ENCODE measurements at places on chromosomes 12 and 14.

GRCh38 chr14:88196116-88196890 is 126.8 kb downstream of the KCNK10 start:
- DNase-seq, result no peak

- DNase-seq, result no peak
These were observed 51.5 kb downstream of the NINJ2 start for GRCh38 chr12:611721-612120.

GRCh38 chr12:62632411-62632918 is 165.8 kb downstream of the MON2 start:
- DNase-seq, result no peak

GRCh38 chr12:25311506-25311905 is 60.8 kb upstream of the KRAS start:
- no peak for DNase-seq

DNA sequence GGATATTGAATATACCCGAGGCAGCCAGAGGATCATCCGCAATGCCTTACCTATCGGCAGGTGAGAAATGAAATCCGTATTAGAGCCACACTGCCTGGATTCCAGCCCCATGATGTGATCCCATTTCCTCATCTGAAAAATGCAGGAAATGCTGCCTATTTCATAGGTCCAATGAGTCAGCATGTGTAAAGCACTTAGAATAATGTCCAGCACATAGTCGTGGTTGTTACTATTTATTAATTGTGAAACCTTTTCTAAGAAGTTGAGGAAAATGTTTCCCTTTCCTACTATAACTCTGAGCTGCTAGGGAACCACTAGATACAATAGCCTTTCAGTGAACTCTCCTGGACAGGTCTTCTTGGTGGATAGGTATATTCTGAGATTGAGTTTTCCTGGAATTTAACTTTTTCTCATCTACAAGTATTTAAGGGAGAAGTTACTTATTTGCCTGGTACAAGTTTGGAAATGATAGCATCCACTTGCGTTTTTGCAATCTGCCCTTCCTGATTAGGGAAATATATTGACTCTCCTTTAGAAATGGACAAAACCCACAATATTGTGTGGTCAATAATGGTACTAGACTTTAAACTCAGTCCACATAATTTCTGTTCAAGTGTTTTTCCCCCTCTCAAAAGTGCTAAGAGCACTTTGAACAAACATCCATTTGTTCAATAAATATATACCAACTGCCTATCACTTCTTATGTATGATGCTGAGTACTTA is 12.2 kb downstream of the POLR3B start:
- DNase-seq, result no peak

DNA sequence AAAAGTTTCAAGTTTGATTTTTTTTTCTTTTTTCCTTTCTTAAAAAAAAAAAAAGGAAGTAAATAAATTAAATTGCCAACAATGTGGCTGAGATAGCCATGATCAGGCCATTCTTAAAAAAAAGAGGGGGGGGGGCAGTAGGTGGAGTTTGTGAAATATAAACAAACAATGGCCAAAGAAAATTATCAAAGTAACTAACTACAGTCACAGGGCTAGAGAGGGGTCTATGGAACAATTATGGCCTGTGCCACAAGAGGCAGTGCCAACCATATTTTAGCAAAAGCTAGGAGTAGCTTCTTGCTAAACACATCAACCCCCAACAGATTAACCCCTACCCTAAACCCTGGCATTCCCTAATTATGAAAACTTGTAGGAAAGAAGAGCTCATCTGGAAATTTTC is 16.2 kb upstream of the SMARCC2 start:
- no peak for DNase-seq

DNA sequence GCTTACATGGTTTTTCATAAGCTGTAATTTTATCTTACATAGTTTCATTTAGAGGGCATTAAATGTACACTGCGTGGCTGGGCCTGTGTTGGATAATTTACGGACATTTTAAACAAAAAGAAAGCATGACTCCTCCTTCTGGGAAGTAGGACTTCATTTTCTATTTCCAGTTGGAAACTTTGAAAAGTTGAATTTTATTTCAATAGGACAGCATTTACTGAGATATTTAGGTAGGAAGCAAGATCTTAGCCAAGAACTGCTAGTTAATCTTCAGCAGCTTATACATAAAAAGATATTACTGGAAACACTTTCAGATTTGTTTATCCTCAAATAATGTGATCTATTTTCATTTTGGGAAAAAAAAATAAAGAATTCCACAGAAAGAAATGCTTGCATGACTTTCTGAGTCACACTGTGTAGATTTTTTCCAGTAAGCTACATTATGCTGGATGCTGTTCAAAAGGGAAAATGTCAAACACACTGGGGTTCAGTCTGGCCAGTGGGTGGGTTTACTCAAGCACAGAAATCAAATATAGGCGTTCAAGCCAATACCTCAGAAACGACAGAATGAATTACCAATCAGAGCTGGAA is 239.4 kb upstream of the KRR1 start:
- DNase-seq, result no peak

GRCh38 chr12:26271889-26272492 is 76.6 kb downstream of the SSPN start:
- DNase-seq, result no peak

DNA sequence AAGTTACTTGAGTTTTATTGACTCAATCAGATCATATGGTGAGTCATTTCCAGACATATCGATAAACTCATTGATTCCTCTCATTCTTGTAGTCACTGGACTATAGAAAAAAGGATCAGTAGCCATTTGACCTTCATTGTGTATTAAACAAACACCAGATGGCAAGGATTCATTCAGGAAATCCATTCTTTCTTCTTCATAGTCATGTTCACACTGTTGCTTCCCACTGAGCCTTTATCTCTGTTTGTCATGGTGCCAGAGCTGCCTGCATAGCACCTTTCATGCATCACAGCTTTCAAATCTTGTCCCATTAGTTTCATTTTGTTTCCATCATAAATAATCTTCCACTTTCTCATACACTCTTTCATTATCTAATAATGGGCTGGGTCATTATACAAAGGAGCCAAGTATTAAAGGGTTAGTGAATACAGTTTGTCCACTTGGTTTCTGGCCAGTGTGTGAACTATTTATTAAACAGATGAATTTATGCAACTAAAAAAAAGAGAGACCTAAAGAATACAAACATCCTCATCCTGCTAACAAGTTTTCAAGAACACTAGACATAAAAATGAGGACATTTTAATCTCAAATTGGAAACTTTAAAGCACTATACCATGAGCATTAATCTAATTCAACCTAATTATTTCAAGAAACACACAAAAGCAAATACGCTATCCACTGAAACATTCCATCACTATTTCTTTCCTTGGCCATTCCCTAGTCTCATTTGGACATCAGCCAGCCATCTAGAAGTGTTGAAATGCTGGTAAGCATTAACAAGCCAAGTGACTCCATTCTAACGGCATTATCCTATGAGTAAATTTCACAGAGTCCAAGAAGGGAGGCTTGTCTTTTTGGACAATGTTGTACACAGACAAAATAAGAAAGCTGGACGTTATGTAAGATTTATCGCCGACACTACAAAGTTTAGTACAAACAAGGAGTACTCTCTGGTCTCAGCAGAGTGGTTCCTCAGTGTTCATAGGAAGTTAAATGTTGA is 476.5 kb downstream of the FOXG1 start:
- no peak for DNase-seq

DNA sequence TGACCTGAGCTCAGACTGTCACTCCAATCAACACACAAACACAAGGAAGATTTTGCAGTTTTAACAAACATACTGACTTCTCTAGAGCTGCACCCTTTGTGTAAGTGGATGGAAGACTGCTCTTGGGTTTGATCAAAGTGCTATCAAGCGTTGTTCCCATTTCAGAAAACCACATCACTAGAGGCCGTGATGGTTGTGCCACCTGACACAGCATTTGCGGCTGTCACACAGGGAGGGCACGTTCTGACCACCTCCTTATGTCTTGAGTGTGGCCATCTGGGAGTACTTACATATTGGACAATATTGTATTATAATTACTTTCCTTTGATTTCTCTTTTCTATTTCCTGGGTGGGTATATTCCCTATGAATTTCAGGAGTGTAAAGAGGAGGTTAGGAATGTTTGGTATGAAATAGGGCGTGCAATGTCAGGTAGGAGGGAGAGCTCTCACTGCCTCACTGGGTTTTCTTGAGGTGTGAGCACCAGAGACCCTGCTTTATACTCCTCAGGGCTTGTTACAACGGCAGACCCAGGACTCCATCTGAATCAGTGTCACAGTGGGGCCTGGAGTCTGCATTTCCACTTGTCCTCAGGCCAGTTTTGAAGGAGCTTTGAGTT is 74.3 kb downstream of the SYNE3 start:
- no peak for DNase-seq
